ENCODE measurements at places on chromosomes 4 and X.

GRCh38 chr4:114015444-114015899 is 36.0 kb upstream of the ARSJ start:
- DNase-seq: peak; percentile 94

- DNase-seq: no peak
Measured at GRCh38 chr4:109976189-109976588, 63.5 kb downstream of the EGF start.

DNA sequence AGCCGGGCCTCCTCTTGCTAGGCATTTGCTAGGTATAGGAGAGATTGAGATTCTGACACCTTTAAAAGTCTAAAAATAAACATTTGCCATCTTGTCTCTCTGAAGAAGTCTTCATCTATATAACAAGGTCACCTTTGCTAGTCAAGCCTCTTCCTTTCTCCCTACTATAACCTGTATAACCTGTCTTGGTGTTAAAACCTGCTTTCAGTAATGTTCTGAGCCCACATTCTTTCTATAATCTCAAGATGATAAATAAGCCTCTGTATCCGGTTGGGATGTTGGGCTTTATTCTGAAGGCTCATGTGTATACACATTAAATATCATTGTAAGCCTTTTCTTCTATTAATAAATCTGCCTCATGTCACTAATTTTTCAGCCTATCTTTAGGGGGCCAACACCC is 10.2 kb downstream of the ASIC5 start:
- no peak for DNase-seq

GRCh38 chr4:26701786-26702227 is 117.9 kb downstream of the TBC1D19 start:
- no peak for DNase-seq

- DNase-seq: no peak
Measured at GRCh38 chr4:162408309-162408708, 244.5 kb upstream of the FSTL5 start.
